ENCODE measurements at places on chromosomes 2 and 18. TPM values are rescaled to one million over a fixed set of nuclear protein-coding genes. Genes with fewer than 3 reads are reported as not detected.

The ACADL gene
- polyA plus RNA-seq, result 4.5 TPM

DNA sequence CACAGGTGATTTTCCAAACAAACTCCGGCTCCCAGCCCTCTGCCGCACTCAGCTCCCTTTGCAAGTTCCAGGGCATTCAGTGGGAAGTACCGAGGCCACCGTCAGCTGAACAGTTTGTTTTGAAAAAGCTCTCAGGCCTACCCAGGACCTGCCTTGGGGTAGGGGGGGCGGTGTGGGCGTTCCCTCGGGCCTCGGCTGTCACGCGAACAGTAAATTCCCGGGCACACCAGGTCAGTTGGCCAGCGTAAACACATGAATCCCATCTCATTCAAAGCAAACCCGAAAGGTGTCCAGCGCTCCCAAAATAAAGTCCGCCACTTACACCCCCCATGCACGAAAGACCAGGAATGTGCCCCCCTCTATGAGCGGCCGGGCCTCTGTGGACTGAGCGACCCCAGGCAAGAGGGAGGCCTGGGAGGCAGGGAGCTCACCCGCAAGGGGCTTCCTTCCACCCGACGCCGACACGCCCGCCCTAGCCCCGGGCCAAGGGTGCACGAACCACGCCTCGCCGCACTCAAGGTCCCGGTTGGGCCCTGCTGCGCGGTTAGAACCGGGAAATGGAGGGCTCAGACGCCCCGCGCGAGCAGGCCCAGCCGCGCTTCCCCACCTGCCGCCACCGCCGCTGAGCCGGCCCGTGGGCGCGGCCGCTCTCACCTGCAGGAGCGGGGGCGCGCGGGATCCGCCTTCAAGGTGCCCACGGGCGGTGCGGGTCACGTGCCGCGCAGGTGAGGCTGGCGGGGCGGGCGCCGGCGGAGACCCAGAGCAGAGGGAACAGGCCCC, at the start of gene WDSUB1:
Gene WDSUB1 (minus strand): TSS at position 775 of the 780 bp plus-strand sequence. CDS start 3,634 bp downstream, outside the sequence.
- peak; percentile 79 for DNase-seq

DNA sequence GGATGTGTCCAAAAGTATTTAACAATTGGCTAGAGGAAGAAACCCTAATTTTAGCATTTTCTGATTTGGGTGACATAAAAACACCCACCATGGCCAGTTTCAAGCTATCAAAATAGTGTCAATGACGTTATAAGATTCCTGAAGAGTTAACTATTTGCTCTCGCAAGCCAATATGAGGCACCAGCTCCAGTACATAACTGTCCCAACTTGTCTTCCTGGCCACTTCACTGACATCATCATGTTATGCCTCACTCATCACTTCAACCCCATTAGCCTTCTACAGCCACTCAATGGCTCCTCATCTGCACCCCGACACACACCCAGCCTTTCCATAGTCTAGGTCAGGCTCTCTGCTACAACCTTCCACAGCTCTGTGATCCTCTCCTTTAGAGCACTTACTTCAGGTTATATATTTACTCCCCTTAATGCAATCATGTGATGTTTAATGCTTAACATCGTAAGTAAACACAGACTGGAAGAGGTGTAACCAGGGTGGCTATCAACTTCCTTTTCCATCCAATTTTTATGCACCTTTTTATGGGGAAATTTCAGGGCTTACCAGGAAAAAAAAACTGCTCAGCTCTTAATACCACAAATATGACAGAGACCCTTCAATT, 158.7 kb downstream of the VWC2L start:
- DNase-seq, result no peak

GRCh38 chr18:62206593-62206992, 19.5 kb downstream of the RELCH start:
- DNase-seq, result no peak

The PTPRN gene
- polyA plus RNA-seq, result 1.7 TPM

DNA sequence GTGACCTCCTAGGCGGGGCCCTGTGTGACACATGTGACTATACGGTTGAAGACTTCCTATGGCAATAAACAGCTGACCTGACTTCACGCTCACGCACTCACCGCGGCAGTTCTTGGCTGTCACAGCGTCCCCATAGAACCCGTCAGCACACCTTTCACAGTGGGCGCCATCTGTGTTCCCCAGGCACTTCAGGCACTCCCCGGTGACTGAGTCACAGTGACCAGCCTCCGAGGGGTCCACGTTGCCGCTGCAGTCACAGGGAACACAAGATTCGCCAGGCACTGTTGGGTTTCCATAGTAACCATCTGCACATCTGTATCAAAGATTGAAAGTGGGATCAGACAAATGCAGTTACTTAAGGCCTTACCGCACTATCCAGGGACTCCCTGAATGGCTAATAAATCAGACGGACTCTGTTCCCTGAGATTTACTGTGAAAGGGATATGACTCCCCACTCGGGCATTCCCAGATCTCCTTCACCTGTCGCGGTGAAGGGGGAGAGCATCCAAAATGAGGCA, 94.5 kb downstream of the LAMA1 start:
- no peak for DNase-seq

- DNase-seq, result no peak
These were observed 326.9 kb upstream of the HNRNPA3 start for GRCh38 chr2:176885661-176886060.

The TFPI gene
- polyA plus RNA-seq, result 13.5 TPM

DNA sequence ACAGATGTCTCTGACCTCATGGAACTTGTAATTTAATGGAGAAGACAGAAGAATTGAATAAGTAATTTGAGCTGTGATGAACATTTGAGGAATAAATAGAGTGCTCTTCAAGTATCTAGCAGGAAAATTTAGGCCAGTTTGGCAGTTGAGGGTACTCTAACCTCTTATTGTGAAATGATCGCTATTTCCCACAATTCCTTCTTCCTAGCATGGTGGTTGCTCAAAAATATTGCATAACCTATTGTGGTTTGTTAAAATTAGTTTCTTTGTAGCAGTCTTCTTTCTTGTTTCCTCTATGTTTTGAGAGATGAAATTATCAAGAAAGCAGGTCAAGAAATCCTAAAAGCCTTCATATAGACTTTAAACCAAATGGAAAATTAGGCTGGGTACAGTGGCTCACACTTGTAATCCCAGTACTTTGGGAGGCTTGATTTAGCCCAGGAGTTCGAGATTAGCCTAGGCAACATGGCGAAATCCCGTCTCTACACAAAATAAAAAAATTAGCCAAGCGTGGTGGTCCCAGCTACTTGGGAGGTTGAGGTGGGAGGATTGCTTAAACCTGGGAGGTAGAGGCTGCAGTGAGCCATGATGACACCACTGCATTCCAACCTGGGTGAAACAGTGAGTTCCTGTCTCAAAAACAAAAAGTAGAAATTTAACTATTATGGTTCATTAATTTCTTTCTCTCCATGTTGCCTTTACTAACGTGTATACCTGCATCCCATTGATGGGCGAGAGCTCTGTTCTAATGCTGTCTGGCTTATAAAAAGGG, 58.7 kb downstream of the RBKS start:
- no peak for DNase-seq

The IL18RAP gene
- 0.47 TPM for polyA plus RNA-seq

DNA sequence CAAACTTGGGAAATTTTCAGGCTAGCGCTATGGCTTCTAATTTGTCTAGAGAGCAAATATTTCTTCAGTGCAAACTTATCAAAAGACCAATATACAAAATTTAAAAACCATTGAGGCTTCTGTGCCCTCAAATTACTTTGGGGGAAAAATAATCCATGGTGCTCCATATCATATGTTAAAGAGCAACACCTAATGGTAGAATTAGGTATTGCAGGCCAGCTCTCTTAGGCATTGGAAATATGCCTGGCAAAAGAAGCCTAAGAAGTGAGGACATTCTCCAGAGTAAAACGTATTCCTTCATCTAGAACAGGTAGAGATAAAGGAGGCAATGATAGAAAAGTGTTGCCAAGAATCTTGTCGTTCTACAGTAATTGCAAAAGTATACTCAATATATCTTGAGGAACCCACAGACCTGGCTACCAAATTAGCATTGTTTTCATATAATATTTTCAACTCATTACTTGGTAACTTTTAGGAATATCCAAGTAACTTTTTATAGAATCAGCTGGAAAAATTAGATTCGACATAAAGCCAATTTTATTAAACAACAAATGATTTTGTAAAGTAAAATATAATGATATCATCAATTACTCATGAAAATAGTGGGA, 401.1 kb downstream of the BCL11A start:
- DNase-seq, result no peak

- DNase-seq, result no peak
These were observed 568.8 kb upstream of the ZEB2 start for GRCh38 chr2:145088756-145089155.

DNA sequence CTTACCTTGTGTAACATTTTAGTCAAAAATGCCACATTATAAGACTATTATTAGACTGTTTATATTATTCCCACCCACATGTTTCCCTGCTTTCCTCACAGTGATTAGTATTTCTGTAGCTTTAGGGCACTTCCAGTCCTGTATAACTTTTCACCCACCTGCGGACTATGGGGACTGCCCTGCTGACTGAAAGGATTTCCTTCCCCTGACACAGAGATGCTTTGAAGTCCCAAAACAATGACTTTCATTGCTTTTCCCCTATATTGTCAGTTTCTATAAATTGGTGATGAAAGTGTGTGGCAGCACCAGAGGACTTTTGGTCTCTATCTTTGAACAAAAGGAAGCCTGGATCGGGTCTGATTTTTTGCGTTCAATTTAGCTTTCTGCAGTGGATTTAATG, 59.0 kb upstream of the OTX1 start:
- no peak for DNase-seq

DNA sequence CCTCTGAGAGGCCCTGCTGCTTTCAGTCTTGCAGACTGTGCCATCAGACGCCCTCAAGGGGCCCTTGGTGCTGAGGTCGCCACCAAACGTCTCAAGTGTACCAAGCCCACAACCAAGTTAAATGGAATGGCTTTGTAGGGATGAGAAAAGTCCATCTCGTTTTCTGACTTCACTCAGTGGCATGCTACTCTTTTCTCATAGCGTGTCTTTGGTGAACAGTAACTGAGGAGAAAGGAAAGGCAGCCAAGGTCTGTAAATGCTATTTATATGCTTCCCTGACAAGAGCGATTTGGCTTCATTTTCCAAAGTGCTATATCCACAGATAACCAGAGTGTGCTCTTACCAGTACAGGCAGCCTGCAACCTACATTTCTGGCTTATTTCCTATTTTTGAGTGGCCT, 123.0 kb downstream of the MTX2 start:
- no peak for DNase-seq

The REG3G gene
- 60.7 TPM for polyA plus RNA-seq

- DNase-seq, result peak; percentile 63
These were observed 46.2 kb downstream of the E2F6 start for GRCh38 chr2:11419781-11420180.

DNA sequence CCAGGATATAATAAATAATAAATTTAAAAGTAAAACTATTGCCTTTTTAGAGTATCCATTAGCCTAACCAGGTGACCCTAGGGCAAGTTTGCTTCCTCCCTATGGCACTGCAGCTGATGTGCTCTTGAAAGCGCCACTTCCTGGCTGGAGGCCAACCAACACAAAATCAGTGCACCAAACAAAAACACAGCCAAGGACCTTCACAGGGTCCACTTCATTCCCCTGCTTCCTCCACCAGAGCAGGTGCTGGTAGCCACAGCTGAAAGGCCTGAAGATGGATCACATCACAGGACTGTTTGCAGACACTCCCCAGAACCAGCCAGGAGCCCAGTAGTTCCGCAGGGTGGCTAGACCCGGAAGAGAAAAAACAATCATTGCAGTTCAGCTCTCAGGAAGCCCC, 108.8 kb downstream of the TWIST2 start:
- no peak for DNase-seq

DNA sequence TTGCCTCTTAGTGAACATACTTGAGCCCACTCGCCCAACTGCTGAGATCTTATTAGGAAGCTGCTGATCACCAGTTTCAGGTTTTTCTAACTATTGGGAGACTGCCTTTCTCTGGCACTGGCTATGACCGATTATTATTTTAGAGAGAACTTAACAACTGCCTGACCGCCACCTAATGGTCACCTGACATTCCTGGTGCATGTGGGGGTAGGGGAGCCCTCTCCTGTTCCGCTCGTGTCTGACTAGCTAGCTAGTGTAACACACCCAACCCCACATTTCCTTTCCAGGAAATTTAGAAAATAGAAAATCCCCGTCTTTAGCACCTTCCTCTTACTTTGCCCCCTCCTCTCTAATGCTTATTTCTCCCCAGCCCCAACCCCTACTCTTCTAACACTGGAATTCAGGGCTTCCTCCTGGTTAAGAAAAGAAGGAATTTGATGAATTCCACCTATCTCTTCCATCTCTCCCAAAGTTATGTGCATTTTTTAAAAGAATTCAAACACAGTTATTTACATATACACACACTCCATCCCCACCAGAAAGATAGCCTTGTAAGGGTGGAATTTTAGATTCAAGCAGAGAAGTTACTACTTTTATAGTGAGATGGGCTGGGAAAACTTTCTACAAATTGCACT, 19.4 kb upstream of the DNER start:
- DNase-seq, result no peak

DNA sequence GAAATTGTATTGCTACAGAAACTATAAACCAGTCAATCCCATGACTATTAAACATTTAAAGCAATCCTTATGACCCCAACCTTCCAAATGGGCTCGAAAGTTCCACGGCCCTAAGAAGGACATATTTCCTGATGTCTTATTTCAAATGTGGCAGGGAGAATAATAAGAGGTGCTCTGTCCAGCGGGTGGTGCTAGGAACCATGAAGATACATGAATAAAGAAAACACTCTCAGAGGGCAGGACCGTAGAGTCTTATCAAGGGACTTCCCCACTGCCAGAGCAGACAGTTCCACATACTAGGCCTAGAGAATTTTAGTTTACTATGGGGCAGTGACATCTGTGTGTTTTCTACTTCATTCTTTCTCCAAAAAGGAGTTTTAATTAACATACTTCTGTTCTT, 187.1 kb upstream of the PIK3C3 start:
- DNase-seq, result peak; percentile 13

- peak; percentile 83 for DNase-seq
These were observed 181.1 kb downstream of the SOCS6 start for GRCh38 chr18:70469916-70470315.

- no peak for DNase-seq
These were observed 38.7 kb downstream of the NGEF start for GRCh38 chr2:232974396-232974795.

GRCh38 chr2:230231251-230231650, 5.7 kb downstream of the SP140 start:
- DNase-seq, result no peak

The LHCGR gene
- polyA plus RNA-seq, result 2.1 TPM

The CNTNAP5 gene
- polyA plus RNA-seq, result 0.29 TPM

DNA sequence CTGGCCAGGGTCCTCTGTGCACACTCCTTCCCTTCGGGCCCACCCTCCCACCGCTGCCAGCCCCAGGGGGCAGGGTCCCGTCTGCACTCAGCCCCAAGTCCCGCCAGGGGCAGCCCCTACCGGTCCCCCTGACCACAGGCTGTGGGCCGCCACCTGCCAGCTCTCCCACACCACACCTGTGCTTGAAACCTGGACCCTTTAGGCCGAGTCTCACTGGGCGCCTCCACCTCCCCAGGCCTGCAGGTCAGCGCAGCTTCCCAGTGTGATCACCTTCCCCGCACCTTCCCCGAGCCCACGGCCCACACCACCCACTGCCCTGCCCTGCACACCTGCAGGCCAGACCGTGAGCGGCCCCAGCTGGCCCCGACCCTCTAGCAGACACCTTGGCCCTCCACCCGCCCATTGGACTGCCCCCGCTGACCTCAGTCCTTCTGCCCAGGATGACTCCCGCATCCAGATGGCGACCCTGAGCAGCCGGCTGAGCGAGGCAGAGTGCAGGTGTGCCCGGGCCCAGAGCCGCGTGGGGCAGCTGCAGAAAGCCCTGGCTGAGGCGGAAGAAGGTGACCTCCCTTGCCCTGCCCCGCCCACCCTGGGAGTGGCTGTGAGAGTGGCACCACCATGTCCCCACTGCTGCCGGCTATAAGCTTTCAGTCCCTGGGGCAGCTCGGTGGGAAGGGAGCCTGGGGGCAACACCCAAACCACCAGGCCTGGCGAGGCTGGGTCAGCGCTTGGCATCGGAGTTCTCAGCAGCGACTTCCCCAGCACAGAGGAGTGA, 31.3 kb upstream of the SNED1 start:
- DNase-seq, result no peak

All from testis (tissue), 5 donors.